Activated T-cell treated with anti-CD3 and anti-CD28 coated beads, Interleukin-2, amount 50 U/mL, for 1 hour (primary cell): ENCODE measurements at places on chromosomes 3 and 15.

DNA sequence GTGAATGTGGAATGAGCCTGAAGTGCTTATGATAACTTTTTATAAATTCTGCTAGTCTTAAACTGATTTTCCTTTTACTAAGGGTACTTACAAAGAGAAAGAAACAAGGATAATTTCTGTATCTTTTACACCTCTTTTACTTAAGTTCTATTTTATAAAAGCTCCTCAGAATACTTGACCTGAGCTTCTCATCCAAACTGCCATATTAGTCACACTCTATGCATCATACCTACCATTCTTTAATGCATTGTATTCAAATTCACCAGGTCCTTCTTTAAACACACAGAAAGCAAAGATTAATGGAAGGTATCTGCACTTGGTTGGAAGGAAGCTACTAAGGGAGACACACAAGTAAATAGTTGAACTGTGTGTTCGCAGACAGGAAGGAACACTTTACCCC, 1.6 kb upstream of the TOPAZ1 start:
- no peak for DNase-seq

GRCh38 chr15:101489599-101490407, at the start of gene PCSK6:
Gene PCSK6 (minus strand): TSS chr15:101489707. CDS start chr15:101489670, 37 bp downstream.
- no peak for DNase-seq

GRCh38 chr3:19065027-19065426, 83.3 kb upstream of the KCNH8 start:
- DNase-seq: no peak

DNA sequence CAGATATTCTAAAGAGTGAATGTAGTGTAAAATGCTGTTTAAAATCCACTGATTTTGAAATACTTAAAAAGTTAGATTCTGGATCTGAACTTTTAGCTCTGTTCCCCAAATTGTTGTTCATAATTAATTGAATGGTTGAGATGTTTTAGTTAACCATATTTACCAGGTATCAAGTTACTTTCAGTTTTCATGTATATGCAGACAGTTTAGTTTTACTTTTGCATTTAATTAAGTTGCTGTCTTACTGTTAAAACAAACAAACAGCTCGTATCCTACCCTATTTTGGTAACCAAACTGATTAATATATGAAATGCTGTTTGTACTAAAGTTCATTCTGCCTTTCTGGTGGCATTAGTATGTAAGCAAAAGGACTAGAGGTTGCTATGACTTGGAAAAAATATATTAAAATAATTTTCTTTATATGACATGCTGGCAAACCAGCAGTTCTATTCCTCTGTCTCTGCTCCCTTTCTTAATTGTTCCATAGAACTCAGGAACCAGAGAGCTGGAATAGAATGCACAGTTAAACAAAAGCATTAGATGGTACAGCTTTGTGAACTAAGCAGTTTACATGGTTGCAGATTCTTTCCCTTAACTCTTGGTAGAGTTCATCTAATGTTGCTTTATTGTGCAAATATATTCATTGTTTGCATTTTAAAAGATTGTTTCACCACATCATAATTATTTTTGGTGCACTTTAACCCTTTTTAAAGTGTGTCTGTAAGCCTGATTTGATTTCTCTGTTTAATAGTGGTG, 39.5 kb upstream of the SCAANT1 start:
- DNase-seq: no peak

GRCh38 chr3:131503320-131503635, 507 bp upstream of the MRPL3 start:
- no peak for DNase-seq

DNA sequence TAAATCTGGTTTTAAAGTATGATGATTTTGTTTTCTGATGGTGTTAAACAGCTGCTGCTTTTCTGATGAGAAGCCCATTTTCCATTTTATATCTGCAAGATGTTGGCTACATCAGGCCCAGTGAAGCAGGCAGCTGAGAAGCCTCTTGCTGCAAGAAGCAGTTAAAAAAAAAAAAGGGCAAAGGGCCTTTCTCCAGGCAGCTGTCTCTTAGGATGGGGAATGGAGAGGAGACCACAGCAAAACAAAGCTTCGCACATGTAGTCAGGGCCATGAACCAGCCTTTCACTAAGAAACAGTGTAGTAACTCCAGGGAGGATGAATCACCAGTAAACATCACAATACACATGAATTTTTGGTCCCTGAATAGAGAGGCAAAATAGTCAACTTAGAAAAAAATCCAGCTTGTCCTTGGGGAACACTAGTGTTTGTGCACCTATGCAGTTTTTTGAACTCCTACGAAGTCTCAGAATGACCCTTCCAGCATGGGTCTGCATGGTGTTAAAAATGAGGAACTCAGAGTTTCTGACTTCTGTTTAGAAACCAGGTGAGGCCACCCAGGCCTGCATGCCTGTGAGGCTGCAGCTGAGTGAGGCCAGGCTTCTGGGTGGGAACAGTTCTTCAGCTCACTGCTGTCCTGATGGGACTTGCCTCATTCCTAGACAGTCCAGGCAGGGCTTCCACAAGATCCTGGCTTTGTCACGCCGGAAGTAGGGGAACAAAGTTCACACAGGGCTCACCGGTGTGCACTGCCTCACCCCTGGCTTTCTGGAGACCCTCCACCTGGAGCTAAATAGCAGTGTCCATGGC, 518.7 kb downstream of the MCTP2 start:
- DNase-seq: no peak
